ENCODE measurements at places on chromosomes 11 and 22.
A peak's percentile ranks its signal among the peaks of the same experiment; 100 is the strongest.

- no peak for DNase-seq
These were observed 90.9 kb downstream of the PAX6 start for GRCh38 chr11:31720225-31720624.

GRCh38 chr11:742571-743201, 4.6 kb upstream of the TALDO1 start:
- no peak for DNase-seq

- peak; percentile 97 for DNase-seq
These were observed 52.0 kb upstream of the CHRNA10 start for GRCh38 chr11:3723014-3723708.

- DNase-seq, result no peak
These were observed 17.1 kb downstream of the PATZ1 start for GRCh38 chr22:31329029-31329428.

GRCh38 chr22:35728639-35729308, 11.1 kb downstream of the APOL5 start:
- no peak for DNase-seq

- DNase-seq, result no peak
These were observed 55.2 kb upstream of the MPEG1 start for GRCh38 chr11:59267736-59268475.

DNA sequence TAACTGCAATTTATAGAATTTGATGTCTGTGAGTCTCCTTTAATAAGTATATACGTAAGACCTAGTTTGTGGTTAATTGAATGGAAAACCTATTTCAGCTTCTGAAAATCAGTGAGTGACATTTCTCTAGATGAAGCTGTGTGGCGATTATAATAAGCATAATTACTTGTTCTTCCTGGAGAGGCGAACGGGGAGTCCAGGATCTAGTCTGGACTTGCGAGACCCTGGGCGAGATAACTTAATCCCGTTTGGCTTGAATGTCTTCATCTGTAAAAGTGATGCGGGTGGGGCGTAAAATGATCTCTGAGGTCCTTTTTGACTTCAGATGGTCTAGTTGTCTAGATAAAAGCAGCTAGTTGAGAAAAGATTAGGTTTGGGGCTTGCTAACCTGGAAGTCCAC, 1.1 kb downstream of the PRRG4 start:
- DNase-seq, result no peak

DNA sequence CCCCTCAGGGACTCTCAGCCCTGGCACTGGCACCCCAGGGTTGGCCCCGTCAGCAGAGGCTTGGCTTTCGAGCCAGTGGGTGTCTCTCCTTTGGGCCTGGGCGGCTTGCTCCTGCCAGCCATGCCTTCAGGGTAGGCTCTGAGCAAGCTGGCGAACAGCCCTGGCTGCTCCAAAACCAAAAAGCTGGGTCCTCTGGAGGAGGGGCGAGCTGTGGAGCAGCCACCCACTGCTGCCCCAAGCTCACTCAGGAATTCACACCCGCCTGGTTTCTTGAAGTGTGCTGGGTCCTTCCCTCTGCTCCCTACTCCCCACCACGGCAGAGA, 6.2 kb downstream of the YDJC start:
- DNase-seq, result no peak

DNA sequence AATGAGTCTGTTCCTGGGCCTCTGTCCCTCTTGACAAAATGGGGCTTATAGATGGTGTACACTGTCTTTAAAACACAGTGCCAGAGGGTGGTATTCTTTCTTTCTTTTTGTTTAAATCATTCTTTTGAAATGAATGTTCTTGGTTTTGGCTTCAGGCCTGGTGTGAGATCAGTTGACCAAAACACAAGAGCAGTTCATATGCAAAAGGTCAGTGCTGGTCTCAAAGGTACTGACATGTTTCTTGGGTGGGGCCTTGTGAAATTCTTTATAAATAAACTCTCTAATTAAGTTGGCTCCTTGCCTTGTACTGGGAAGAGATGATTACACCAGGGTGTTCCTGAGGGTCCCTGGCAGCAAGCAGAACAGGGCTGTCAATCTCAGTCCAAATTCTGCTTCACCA, 110.0 kb downstream of the FBXO7 start:
- no peak for DNase-seq

- DNase-seq, result no peak
These were observed 7.8 kb downstream of the OPCML start for GRCh38 chr11:133524488-133524887.

DNA sequence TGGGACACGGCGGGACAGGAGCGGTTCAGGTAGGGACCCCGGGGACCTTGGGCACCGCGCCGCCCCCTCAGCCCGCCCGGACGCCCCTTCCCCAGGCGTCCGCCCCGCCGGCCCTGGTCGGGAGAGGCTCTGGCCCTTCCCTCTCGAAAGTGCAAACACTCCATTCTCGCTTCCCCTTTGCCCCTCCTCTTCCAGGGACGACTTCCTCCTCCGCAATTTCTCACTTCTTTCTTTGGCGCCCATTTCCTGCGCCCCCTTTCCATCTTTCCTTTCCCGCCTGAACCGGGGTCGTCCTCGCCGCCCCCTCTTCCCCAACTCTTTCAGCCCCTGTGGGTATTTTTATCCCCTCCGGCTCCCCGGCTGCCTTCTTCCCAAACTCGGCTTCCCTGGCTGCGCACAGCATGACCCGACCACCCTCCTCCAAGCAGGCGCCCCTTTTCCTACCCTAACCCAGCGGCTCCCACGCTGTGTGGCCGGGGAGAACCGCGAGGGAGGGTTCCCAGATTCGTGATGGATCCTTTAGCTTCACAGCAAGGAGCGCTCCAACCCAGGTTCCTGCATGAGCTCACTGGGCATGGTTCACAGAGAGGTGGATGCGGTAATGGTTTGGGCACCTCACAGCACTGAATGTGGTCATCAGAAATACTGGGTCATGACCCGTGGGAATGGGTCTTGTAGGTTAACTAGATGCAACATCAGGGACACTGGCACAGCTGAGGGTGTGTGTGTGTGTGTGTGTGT, 689 bp downstream of the RAB39A start:
- no peak for DNase-seq

DNA sequence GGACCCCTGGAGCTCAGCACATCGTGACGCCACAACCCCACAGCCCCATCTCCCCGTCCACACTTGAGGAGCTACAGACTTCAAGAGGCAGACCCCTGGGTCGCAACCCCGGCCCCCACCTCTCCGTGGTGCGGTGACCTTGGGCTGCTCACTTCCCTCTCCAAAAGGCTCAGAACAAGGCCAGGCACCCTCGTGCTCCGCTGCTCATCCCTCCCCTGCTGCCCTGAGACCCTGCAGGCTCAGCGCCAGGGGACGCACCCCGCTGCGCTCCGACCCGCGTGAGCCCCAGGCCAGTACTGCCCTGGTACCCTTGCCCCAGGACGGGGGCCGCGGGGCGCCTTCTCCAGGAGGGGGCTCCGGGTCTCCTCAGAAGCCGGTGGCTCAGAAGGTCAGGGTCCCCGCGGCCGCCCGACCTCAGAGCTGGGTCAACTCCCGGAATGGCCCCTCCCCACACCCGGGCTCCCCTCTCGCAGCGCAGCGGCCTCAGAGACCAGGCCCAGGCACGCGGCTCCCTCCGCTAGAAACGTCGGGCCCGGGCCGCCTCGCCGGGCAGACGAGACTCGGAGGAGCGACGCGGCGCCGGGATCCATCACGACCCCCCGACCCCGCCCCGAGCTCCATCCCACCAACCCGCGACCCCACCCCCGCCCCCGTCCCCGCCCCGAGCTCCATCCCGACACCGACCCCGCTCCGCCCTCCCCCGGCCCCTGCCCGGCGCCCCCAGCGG, 563 bp downstream of the GATD1 start:
- no peak for DNase-seq

DNA sequence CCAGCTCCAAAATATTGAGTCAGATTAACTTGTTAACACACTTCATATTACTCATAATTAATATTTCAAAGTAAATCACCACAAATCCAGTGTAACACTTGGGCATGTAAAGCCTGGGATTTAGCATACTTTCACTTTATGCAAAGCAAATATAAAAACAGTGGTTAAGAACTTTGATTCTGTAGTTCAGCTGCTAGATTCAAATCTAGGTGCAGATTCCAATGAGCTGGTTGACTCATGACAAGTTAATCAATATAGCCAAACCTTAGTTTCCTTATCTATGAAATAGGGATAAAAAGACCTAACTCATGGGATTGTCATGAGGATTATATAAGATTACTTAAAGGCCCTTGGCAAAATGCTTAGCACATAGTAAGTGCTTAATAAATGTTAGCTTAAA, 45.9 kb downstream of the ARHGAP42 start:
- no peak for DNase-seq

- no peak for DNase-seq
These were observed at the start of gene EPS8L2 for GRCh38 chr11:705646-706438. TSS of gene EPS8L2 (plus strand) at chr11:706231. CDS start at chr11:709408, 3,177 bp downstream.

- DNase-seq, result no peak
These were observed 54.9 kb upstream of the HTATIP2 start for GRCh38 chr11:20308601-20309000.

GRCh38 chr11:128775468-128775867, 81.6 kb downstream of the FLI1 start:
- no peak for DNase-seq

- DNase-seq, result no peak
These were observed 102.9 kb downstream of the MORC2 start for GRCh38 chr22:30865656-30866055.

- no peak for DNase-seq
These were observed 66.7 kb upstream of the LINC01488 start for GRCh38 chr11:69414773-69415187.

DNA sequence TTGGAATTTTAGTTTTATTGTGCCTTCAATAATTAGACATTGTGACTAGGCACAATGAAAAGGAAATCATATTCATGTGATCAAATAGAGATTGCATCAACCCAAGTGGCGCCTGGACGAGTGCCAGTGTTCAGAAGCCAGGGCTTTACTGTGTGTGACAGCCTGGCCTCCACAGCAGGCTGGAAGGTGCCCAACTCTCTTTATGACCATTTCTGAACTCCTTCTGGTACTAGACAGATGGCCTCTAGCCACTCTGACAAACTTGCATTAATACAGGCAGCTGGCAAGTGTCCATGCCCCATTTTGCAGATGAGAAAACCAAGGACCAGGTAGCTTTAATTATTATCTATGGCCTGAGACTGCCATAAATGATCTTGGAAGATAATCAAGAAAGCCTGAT, 8.3 kb upstream of the POU2AF1 start:
- DNase-seq, result no peak

DNA sequence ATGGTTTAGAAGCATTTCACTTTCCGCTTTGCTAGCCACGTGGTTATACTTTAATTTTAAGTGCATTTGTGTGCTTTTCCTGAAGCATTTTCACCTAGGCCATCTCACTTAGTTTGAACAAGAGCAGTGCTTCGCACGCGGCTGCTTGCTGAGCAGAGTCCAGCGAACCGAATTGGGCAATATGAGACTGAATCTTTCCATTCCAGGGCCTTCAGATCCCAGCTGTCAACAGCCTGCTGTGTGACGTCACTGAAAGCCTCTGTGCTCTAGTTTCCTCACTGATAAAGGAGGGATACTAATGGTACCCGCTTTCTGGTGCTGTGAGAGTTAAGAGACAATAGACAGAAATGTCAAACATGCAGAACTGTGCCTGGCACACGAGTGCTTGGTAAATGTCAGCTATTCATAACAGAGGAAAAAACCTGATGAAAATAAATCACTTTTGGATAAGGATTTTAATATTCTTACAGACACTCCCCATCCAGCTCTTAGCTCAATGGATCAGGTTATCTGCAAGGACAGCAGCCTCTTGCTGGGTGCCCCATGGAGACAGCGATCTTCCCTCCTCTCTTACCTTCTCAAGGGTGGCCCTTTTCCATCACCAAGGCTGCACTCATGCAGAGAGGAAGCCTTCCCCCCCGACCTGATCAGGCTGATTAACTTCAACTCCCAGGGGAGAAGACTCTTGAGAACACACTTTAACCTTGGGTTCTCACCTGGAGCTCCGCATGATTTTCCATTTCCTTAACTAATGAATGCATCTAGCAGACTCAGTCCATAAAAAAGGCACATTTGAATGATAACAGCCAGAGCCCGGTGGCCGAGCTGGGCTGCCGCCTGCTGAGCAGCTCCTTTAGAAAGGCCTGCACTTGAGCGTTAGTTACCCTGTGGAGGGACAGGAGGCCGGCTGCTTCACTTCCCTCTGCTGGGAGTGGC, 3.5 kb upstream of the GLB1L3 start:
- no peak for DNase-seq

GRCh38 chr22:35580351-35581022, 36.6 kb downstream of the MB start:
- no peak for DNase-seq

DNA sequence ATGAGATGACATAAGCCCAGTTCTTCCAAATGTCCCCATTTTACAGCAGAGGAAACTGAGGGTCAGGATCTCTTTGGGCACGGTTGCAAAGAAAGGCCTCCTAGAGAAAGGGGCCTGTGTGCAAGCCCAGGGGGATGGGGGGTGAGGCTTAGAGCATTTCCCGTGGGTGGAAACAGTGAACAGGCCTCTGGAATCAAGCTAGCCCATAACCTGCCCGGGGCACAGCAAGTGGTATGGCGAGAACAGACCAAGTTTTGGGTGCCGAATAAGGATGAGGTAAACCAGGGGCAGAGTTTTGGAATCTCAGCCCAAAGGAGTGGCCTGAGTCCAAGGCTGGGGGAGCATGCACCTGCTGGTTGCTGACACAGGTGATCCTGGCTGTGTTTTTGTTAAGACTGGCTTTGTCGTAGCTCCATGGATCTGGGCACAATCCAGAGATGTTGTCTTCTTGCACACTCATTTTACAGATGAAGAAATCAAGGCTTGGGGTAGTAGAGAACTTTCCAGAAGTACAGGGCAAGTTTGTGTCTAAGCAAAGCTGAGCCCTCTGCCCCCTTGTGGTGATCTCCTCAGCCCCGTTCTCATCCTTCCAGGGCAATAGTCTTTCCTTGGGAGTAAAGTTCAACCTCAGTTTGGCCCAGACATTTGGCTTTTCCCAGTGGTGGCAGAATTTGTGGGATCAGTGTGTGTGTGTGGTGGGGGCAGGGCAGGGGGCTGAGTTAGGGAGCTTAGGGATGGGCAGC, 53.5 kb upstream of the MYEOV start:
- no peak for DNase-seq

DNA sequence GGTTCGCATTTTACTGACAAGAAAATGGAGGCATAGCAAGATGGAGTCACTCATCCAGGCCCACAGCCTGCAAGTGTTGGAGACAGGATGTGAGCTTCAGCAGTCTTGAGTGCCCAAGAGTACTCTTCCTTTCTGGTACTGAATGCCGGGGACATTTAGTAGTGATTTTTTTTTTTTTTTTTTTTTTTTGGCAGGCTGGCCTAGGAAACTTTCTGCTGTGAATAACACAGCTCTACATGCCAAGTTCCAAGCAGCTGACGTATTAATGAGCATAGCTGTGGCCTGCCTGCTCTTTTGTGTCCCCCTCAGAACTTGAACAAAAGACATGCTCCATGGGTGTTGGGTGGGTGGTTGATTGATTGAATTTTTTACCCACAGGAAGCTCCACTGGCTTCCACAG, 195.5 kb upstream of the CADM1 start:
- DNase-seq, result peak; percentile 16

GRCh38 chr11:18865951-18866350, 73.3 kb downstream of the MRGPRX1 start:
- no peak for DNase-seq

DNA sequence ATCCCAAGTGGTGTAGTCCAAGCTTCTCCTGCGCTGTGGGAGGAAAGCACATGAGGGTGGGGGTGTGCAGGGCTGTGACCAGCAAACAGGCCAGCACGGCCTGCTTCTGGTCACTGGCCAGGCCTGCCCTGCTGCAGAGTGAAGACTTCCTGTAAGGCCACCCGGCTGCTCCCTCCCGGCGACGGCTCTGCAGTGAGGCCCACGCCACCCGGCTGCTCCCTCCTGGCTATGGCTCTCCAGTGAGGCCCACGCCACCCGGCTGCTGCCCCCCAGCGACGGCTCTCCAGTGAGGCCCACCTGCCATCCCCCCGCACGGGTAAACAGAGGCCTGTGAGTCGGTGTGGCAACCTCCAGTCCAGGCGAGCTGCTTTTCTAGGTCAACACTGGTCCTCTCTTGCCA, 31.4 kb upstream of the BRSK2 start:
- no peak for DNase-seq

All from AG04449 (cell line).